ENCODE measurements at places on chromosomes 12 and 14.

GRCh38 chr12:75236206-75236605 lies 26.6 kb upstream of the KCNC2 start:
- DNase-seq = no peak

DNA sequence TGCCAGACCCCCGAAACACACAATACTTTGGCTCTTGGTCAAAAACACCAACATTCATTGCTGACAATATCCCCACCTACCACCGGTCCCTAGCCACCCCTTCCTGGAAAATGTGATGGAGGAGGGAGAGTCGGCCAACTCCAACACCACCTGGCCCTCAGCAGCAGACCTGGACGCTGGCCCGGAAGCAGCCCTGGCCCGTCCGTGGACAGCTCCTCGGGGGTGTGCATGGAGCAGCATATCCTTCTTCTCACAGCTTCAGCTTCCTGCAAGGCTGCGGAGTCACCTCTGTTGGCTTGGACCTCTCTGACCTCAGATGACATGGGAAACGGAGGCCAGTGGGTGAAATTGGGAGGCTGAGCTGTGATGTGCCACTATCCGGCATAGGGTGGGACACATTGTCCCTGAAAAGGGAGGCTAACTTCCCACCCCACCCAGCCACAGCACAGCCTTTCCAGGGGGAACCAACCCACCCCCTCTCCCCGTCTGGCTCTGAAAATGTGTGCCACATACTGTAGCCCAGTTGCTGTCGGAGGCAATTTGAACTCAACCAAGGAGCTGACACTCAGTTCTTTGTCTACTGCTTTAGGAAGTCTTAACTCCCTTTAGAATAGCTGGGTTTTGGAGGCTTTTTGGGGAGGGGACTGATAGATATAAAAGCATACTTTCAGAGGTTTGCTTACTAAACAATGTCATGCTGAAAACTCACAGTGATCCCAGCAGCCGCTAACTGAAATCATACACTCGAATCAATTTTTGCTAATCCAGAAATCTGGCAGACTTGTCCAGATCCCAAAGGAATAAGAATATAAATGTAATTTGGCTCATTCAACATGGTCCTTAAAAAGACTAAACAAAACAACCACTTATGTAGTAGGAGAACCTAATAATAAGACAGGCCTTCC lies 43.1 kb upstream of the LTA4H start:
- no peak for DNase-seq

GRCh38 chr12:85733221-85733840 lies 102.9 kb downstream of the RASSF9 start:
- DNase-seq = no peak

GRCh38 chr12:92183575-92183974 lies 37.9 kb upstream of the BTG1 start:
- DNase-seq = no peak

GRCh38 chr12:57771236-57771872 lies 551 bp downstream of the METTL1 start:
- DNase-seq = no peak

GRCh38 chr14:89500303-89500702 lies 83.3 kb upstream of the FOXN3 start:
- no peak for DNase-seq

DNA sequence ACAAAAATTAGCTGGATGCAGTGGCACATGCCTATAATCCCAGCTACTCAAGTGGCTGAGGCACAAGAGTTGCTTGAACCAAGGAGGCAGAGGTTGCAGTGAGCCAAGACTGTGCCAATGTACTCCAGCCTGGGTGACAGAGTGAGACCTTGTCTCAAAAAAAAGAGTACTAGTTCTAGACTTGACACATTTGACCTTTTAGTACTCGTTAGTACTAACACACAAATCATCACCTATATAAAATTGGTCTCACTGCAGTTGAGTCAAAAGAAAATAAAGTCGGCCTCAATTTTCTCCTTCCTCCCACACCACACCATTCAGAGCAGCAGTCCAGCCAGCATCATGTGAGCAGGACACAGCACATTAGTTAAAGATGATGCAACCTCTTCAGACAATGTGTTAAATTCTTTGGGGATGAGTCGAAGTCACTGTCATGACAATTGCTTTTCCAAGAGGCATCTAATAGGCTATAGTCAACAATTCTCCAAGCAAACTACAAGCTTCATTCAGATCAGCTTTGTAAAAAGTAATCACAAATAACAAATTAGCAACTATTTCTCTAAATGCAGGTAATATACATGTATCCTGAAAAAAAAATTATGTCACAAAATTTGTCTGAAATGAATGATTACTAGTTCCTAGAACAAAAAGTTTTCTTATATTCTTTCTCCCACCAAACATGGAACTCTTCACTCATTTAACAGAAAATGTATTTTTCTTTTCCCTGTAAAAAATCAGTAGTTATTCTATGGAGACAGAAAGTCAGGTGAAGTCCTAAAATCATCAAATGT lies 55.6 kb downstream of the CLIP1 start:
- DNase-seq = no peak
